Panc1 (cell line): ENCODE measurements at places on chromosomes 7 and 10.

- DNase-seq = no peak
These were observed 8.6 kb downstream of the VIM start for GRCh38 chr10:17236468-17237148.

- DNase-seq = no peak
These were observed 38.3 kb downstream of the AHCYL2 start for GRCh38 chr7:129263168-129263567.

DNA sequence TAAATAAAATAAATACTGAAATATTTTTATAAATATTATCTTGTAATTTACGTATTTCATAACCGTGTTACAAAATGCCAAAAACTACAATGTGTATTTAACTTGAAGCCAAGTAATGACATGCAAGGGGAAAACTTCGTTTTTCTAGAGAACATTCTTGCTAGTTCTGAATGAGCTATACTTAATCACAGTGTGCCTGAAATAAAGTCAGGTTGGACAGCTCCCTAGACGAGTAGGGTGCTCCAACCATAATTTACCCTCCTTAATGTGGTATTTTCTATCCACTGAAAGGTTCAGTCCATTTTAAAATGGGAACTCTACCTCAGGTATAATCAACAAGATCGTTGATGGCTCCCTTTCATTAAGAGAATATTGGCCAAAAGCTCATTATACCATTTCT, 194.5 kb upstream of the AHR start:
- no peak for DNase-seq

- DNase-seq = no peak
These were observed 105.5 kb upstream of the ZNF438 start for GRCh38 chr10:31136930-31137885.

GRCh38 chr7:148155826-148156225, 434.7 kb upstream of the C7orf33 start:
- no peak for DNase-seq

- no peak for DNase-seq
These were observed 291.5 kb upstream of the ZNF32 start for GRCh38 chr10:43939939-43940820.

- peak; percentile 7 for DNase-seq
These were observed 68.7 kb downstream of the TAX1BP1 start for GRCh38 chr7:27808626-27809025.

- no peak for DNase-seq
These were observed 179.2 kb upstream of the FAM3C start for GRCh38 chr7:121575194-121575765.

DNA sequence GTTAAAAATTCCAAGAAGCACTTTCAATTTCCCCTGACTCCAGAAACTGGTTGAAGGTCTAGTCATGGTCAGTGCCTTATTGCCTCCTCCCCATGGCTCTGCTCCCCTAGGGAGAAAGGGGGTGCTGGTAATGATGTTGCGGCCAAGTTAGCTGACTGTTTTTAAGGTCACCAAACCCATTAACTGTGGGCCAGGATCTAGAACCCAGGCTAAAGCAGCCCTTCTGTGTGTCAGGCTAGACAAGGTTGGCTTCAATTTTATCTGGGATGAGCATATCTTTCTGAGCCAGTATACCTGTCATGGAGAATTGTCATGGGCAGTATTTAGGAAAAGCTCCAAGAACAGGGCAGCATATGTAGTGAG, 11.2 kb upstream of the HOXA13 start:
- DNase-seq = no peak

DNA sequence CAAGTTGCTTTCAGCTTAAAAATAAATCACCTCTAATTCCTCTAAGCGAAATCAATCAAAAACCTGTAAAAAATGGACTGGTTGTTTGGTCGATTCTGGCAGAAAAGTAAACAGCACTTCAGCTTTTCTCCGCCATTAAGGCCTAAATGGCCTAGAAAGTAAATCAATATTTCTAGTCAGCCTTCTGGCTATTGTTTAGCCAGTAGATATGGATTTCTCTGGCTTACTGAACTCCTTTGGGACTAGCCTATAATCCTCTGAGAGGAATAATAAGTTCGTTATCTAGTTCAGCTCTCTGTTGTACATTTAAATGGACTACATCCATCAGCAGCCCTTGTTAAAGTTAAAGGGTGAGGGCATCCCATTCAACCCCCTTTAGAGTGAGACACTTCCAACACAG, 400.1 kb upstream of the ETV1 start:
- DNase-seq = no peak

DNA sequence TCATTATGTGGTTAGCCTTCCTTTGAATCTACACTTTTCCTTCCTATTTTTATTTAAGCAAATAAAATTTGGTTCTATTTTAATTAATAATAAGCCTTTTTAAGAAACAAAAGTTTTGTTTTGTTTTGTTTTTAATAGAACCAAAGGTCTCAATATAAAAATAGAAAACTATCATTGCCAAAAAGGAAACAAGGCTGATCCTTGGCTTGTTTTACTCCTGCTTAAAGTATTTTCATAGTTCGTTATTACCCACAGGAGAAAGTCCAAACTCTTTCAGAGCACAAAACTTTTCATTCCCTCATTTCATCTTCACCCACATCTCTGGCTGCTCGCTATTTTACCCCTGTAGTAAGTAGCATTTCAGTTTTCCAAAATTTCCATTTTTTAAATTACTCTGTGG, 374.8 kb downstream of the SEMA3D start:
- DNase-seq = no peak

DNA sequence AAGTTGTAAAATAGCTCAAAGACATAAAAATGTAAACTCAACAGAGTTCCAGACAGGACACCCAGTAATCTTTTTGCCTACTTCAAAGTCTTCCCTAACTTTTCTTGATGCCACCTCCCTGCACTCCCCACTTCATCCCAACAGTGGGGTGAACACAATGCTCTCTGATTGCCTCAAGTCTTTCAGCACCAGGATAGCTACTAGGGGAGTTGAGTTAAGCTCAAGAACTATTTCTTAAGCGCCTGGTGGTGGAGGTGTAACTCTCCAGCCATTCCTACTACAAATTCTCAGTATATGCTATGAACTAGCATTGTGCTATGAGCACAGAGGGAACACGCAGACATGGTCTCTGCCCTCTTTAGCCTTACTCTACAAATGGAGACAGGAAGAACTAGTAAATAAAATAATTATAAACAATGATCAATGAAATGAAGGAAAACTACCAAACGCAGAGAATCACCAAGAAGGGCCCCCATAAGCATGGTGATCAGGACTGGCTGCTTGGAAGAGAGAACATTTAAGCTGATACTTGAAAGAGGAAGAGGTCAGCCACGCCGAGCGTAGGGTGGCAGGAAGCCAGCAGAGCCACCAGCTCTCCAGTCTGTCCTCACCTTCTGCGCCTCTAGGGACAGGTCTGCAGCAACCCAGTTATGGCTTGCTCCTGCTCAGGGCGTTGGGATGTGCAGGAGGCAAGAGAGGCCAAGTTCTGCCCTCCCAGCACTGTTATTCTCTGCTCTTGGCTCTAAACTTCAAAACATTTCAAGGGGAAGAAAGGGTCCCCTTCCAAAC, 16.7 kb upstream of the FRA10AC1 start:
- no peak for DNase-seq

- DNase-seq = no peak
These were observed 6.5 kb upstream of the KIAA1549 start for GRCh38 chr7:138987686-138988085.

- DNase-seq = no peak
These were observed 202.2 kb downstream of the CACNA2D1 start for GRCh38 chr7:82241356-82241755.

- peak; percentile 60 for DNase-seq
These were observed 65.3 kb downstream of the OR13A1 start for GRCh38 chr10:45249978-45250693.

DNA sequence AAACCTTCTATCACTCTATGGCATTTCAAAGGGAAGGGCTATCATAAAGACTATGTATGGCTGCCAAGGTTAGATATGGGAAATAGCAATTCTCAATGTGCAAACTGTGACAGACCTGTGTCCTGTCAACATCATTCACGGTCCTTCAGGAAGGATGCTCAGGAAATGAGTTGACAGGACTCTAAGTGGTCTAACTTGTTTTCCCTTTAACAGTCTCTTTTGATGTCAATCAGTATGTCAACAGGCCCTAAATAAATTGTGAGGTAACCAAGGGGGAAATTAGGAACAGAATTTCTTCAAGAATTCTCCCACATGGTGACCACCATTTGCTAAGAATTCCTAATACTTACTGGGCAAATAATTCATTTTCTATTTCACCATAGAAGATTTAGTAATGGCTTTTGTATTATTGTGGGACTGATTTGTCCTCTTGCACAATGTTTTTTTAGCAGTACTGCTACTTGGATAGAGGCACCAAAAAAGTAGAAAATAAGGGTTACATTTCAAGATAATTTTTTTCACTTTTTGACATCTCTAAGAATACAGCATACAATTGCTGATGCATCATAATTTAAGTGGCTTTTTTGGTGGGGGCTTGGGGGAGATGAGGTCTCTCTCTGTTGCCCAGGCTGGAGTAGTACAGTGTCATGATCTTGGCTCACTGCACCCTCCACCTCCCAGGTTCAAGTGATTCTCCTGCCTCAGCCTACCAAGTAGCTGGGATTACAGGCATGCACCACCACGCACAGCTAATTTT, 275.8 kb downstream of the CACNA2D1 start:
- no peak for DNase-seq

- DNase-seq = no peak
These were observed 172.1 kb upstream of the MYO3A start for GRCh38 chr10:25761937-25762336.

DNA sequence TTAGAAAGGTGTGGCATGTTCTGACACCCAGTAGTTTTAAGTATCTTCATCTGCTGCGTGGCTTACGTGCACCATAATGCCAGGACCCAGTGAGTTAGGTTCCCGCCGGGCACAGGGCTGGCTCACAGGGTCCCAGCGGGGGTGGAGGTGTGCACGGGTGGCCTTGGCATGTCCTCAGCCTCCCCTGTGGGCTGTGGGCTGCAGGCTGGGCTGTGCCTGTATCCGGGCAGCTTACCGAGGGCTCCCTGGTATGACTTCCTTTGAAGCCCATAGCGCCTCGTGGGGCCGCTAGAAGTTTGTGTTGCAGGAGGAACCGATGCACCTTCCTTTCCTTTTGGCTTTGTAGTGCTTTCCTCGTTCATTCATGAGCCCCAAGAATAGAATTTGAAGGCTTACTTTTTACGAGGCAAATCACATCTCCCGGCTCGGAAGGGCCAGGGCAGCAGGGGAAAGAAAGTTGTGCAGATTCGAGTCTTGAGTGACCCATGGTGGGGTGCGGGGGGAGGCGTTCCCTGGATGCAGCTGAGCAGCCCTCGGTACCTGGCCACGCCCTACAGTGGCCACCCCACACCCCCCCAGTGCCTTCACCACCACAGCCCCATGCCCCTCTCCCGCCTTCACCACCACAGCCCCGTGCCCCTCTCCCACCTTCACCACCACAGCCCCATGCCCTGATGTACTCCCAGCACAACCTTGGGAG, 113.2 kb downstream of the WDR37 start:
- DNase-seq = no peak

DNA sequence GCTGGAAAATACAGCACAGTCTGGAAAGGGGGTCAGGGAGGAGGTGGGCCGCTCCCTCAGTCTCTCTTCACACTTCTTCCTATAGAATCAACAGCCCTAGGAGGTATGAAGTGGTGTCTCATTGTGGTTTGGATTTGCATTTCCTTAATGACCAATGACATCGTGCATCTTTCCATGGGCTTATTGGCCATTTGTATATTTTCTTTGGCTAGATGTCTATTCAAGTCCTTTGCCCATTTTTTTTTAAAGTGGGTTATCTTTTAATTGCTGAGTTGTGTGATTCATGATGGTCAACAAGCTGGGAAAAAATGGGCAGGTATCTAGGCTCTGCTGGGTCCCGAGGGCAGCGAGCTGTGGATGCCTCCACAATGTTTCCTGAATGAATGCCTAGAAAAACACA, 29.1 kb downstream of the TMEM130 start:
- DNase-seq = no peak

DNA sequence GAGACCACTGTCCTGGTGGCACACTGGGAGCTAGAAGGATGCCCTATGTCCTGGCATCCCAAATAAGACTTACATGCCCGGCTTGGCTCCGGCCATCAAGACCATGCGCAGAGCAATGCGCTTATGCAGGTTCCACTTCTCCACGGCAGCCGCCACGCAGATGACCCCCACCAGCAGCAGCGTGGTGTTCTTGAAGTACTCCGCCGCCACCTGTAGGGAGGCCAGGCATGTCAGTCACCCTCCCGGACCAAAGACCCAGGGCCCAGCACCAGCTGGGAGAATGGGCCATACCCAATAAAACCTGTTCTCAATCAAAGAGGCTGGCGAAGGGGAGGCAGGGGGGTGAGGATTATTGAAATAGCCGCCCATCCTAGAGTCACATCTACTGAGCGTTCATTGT, 19.9 kb downstream of the SLC13A4 start:
- no peak for DNase-seq

DNA sequence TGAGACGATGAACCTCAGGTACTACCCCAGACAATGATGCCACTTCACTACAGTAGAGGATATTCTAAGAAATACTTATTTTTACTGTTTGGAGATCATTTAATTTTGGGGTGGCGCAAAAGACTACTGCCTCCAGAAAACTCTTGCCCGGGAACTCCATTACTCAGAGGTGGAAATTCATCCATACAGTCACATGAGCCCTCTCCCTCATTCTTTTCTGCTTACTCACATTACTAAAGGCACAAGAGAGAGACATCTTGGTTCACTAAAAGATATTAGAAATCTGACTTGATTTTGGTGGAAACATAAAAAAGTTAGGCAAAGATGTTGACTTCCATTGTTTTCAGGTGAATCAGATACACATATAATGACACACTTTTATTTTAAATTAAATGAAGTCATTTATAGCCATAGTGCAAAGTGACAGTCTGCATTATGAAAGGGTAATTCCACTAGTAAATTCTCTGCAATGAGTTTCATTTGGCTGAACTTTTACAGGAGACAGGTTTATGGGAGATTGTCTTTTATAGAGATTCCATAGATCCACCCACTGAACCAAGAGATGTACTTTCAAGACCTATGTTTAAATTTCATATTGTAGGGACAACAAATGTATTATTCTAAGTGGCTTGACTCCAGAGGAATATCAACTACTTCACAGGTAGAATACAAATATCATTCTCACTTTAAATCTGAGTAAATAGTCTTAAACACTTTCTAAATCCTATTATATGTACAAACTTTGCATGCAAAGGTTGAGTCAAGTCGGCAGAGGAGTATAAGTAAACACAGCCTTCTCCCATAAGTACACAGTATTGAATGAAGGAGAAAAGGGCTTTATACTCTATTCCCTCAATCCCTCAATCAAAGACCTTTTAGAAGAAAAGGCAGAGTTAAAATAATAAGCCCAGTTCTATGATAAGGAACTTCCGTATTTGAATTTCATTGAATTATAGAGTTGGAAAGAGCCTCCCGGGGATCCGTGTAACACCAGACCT, 18.8 kb downstream of the NEBL start:
- no peak for DNase-seq

GRCh38 chr7:158710651-158711102, 6.1 kb upstream of the NCAPG2 start:
- no peak for DNase-seq
